Trophoblast cell (in vitro differentiated cells and primary cell): ENCODE measurements at places on chromosomes 7 and 10.

GRCh38 chr10:60237977-60238758, 151.5 kb downstream of the ANK3 start:
- H3K36me3 ChIP-seq, result no peaks in the 10 kb centered on the region
- H3K27me3 ChIP-seq, result no peaks in the 10 kb centered on the region
- no peak overlapping the region for H3K4me3 ChIP-seq
- no peaks in the 10 kb centered on the region for H3K4me1 ChIP-seq
- peak; percentile 1 for DNase-seq
- no peak overlapping the region for H3K27ac ChIP-seq

DNA sequence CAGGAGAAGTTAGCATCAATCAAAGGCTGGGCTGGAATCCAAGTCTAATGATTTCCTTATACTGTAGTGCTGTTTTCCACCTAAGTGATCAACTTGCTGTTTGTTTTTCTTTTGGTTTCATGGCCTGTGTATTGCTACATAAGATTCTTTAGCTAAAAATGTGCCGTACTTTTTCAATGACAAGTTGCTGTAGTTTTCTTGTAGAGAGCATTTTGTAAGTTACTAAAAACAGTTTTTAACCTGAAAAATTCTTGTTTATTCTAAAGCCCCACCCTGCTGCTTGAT, 1.3 kb downstream of the HELLS start:
- H3K27ac ChIP-seq, result no peak overlapping the region
- no peaks in the 10 kb centered on the region for H3K27me3 ChIP-seq
- H3K4me3 ChIP-seq, result no peak overlapping the region
- no peak for DNase-seq
- H3K36me3 ChIP-seq, result peaks cover 4% of the 10 kb centered on the region

DNA sequence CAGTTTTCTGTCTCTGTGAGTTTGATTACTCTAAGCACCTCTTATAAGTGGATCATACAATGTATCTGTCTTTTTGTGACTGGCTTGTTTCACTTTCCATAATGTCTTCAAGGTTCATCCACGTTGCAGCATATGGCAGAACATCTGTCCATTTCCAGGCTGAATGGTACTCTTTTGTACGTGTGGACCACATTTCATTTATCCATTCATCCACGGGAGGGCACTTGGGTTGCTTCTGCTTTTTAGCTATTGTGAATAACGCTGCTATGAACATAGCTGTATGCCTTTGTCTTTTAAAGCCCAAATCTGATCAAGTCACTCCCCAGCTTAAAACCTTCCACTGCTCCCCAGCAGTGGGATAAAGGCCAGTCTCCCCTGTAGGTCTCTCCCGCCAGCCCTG, 31.5 kb downstream of the EGFR start:
- peaks cover 16% of the 10 kb centered on the region for H3K4me1 ChIP-seq
- no peaks in the 10 kb centered on the region for H3K27me3 ChIP-seq
- H3K4me3 ChIP-seq, result no peak overlapping the region

GRCh38 chr7:53624356-53624755, 588.9 kb downstream of the POM121L12 start:
- no peaks in the 10 kb centered on the region for H3K27me3 ChIP-seq
- H3K27ac ChIP-seq, result no peak overlapping the region
- DNase-seq, result no peak
- no peaks in the 10 kb centered on the region for H3K4me1 ChIP-seq
- no peaks in the 10 kb centered on the region for H3K36me3 ChIP-seq

GRCh38 chr7:88599528-88599927, 160.0 kb upstream of the ZNF804B start:
- H3K36me3 ChIP-seq, result no peaks in the 10 kb centered on the region
- H3K27me3 ChIP-seq, result no peaks in the 10 kb centered on the region
- DNase-seq, result no peak
- no peak overlapping the region for H3K4me3 ChIP-seq
- H3K27ac ChIP-seq, result no peak overlapping the region
- no peaks in the 10 kb centered on the region for H3K4me1 ChIP-seq

GRCh38 chr7:112134039-112134438, 72.2 kb downstream of the DOCK4 start:
- no peaks in the 10 kb centered on the region for H3K36me3 ChIP-seq
- no peak for DNase-seq
- H3K4me3 ChIP-seq, result no peak overlapping the region
- H3K27ac ChIP-seq, result no peak overlapping the region

DNA sequence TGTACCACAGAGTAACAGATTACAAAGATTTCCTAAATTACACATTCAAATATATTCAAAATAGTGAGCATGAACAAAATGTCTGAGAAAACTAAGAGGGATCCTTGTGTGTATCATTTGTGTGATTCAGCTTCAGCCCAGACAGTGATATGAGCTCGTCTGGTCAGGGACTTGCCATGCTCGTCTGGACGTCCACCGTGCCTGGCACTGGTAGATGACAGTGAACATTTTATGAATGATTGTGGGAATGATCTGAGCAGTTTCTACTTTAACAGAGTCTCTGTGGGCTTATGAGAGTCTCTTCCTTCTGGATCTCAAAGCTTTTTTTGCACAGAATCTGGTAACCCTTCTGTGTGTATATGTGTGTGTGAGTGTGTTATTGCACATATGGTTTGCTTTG, 34.2 kb upstream of the ANKRD2 start:
- peak overlapping the region; percentile 59 for H3K27ac ChIP-seq
- H3K27me3 ChIP-seq, result no peaks in the 10 kb centered on the region
- peak; percentile 56 for DNase-seq

GRCh38 chr10:113420733-113421675, 131.8 kb upstream of the HABP2 start:
- no peaks in the 10 kb centered on the region for H3K27me3 ChIP-seq
- peaks cover 7% of the 10 kb centered on the region for H3K4me1 ChIP-seq
- no peak overlapping the region for H3K4me3 ChIP-seq
- peak; percentile 76 for DNase-seq

DNA sequence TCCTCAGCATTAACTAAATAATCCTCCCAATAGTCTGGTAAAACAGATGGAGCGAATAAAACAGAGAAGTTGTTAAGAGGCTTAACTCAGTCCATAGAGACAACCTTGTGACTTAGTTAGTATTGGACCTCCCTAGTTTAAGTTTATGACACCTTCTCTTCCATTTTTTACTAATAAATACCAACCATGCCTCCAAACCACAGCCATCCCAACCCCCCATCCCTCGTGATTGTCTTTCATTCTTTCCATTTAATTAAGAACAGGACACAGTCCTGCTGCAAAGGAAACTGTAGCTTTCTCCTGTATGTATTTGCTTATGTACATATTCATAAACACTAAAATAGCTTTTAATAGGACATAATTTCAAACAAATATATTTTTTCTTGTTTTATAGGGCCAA, 238.2 kb downstream of the SEMA3D start:
- no peaks in the 10 kb centered on the region for H3K36me3 ChIP-seq
- no peaks in the 10 kb centered on the region for H3K27me3 ChIP-seq
- no peak for DNase-seq
- H3K4me3 ChIP-seq, result no peak overlapping the region
- H3K27ac ChIP-seq, result no peak overlapping the region
